Right hindlimb (tissue), 1 donor: ENCODE measurements at places on chromosomes 4 and X.
A peak's percentile ranks its signal among the peaks of the same experiment; 100 is the strongest.

DNA sequence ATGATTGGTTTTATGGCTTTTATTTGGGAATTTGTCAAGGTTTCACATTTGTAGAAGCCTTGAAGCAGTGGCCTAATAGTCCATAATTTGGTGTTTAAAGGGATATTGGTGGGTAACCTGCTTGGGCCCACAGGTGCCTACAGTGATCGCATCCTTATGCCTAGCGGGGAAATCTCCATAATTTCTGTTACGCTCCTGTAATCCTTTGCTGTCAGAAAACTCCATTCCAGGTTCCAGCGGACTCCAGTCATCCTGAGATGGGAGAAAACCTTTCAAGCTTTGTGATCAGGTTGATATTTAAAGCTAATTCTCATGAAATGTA is 257.0 kb upstream of the JADE1 start:
- no peak for DNase-seq

GRCh38 chrX:120749141-120749846 is 119.4 kb upstream of the C1GALT1C1 start:
- DNase-seq, result peak; percentile 27

DNA sequence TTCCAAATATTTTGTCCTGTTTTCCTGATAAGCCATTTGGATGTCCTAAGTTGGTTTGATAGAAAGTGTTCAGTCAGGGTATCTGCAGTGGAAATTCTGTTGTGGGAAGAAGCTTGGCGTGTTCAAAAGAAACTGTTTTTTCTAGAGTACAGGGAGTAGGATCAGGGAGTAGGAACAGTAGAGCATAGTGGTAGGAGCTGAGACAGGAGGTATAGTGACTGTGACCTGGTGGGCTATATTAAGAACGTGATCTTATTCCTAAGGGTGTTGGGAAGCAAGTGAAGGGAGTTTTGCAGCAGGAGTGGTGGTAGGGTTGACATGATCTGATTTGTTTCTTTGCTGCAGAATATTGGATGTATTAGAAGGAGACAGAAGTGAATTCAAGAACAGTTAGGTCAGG is 348.2 kb downstream of the BMPR1B start:
- DNase-seq, result no peak

DNA sequence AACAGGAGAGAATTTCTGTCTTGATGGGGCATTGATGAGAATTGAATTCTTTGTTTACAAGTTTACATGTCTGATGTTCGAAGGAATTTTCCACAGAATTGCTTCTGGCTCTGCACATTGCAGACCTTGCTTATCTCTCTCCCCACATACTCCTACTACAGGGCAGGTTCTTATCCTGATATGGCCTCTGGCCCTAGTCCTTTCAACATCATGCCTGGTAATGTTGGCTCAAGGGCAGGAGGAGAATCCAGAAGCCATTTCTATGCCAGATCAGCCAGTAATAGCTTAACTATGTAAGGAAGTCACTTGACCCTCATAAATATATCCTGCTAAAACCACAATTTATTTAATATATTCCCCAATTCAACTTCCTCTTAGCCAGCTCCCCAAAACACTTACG is 24.3 kb upstream of the TSPAN5 start:
- no peak for DNase-seq

GRCh38 chr4:184802697-184803015 is 23.1 kb downstream of the ACSL1 start:
- DNase-seq, result no peak
